Activated naive CD4-positive, alpha-beta T cell treated with anti-CD3 and anti-CD28 coated beads for 36 hours (primary cell): ENCODE measurements at places on chromosomes 7 and 10. TPM values are rescaled to one million over a fixed set of nuclear protein-coding genes. Genes with fewer than 3 reads are reported as not detected.

OR2A5 gene
- total RNA-seq, result not detected

BET1 gene
- 25.9 TPM for total RNA-seq

VPS37D gene
- not detected for total RNA-seq

POT1 gene
- 38.3 TPM for total RNA-seq

GRCh38 chr7:129943352-129943751, 9.4 kb downstream of the UBE2H start:
- DNase-seq, result no peak

GRCh38 chr7:69953136-69954067, 355.1 kb downstream of the AUTS2 start:
- no peak for DNase-seq

DNA sequence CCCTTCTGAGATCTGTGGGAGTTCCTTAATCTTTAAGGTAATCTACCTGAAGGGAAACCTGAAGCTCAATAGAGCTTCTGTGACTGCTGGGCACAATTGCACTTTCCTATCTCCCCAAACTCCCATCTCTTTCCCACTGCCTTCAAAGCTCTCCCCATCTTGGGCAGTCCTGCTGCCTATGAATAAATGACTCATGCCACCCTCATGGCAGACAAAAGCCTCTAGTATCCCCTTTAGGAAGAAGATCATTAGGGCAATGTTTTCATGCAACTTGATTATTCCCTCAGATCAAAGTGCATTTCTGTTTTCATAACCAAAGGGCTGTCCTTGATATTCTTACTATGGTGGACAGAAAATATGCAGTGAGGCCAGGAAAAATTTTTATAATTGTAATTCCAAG, 704.9 kb upstream of the LRRN3 start:
- no peak for DNase-seq

- DNase-seq, result no peak
Observed at GRCh38 chr7:84055904-84056605, 138.5 kb downstream of the SEMA3A start.

DNA sequence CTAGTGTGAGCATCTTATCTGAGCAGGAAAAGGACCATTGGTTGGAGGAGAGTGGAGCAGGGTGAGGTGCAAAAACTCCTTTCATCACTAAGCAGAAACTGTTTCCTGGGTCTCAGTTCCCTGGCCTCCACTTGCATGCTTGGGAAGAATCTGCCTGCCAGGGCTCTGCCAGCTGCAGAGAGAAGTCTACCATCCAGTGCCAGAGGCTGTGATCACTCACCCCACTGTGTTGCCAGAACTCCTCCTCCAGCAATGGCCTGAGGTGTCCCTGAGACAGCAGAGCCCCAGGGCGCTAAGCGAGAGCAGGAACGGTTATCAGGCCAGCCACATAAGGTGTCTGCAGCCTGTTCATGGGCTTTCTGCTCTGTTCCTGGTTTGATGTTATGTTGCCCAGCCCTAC, 991.4 kb downstream of the CCSER2 start:
- DNase-seq, result no peak

- no peak for DNase-seq
Observed at GRCh38 chr7:1053002-1053411, 8.7 kb downstream of the GPR146 start.

DNA sequence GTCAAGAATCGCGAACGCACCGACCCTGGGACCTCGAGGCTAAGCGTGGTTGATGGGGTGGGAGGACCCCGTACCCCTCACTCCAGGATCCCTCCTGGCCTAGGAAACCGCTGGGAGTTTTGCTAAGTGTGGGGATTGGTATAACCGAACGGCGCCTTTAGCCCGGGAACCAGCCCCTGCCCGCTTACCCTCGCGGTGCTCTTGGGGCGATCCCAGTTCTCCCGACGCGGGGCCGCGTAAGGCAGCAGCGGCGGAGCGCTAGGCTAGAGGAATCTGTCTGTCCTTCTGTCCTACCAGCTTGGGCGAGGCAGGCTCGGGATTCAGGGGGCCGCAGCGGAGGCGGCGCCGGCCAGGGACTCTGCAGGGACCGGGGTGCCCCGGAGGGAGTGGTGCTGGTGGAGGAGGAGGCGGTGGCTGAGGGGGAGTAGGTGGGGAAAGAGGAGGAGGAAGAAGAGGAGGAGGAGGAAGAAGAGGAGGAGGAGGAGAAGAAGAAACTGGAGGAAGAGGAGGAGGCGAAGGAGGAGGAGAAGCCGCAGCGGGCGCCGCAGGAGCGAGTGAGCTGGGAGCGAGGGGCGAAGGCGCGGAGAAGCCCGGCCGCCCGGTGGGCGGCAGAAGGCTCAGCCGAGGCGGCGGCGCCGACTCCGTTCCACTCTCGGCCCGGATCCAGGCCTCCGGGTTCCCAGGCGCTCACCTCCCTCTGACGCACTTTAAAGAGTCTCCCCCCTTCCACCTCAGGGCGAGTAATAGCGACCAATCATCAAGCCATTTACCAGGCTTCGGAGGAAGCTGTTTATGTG, 439 bp upstream of the EMX2 start:
- peak; percentile 38 for DNase-seq

DNA sequence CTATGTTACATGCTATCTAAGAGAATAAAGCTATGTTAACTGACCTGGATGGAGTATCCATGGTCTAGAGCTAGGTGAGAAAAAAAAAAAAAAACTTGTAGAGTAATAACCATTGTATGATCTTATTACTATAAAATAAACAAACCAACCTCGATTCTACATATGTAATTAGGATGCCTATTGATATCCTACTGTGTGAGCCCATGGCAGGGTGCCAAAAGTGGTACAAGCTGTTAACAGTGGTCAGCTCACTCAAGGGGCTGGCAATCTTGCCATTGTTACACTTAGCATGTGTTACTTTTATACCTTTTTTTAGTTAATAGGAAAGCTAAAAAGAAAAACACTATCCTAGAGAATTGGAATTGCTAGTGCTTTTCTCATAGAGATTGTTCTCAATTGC, 13.5 kb upstream of the IL6 start:
- DNase-seq, result no peak

DNA sequence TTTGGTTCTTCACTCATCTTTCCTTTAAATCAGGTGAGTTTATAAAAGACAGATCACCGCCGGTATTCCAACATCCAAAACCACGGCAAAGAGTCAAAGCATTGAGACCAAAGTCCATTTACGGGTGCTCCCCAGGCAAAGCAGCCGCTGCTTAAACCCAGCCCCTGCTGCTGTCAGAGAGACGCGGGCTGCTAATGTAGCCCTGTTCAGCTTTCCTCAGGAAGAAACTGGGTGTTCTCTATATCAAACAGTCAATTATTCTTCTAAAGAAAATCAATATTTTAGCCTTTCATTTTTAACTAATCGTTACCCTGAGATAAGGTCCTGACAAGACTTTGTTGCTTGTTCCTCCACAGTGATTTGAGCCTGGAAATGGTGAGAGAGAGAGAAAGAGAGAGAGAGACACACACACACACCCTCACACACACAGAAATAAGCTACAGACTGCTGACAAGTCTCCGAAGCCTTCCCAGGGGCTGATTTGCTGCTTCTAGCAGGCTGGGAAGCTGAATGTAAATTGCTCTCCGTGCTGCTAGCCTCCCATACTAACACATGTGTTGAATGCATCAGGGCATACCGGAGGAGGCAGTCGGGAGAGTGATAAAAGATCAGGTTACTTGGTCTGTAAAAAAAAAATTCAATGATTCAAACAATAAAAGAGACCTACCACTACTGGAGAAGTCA, 183.0 kb upstream of the ANK3 start:
- peak; percentile 44 for DNase-seq

DNA sequence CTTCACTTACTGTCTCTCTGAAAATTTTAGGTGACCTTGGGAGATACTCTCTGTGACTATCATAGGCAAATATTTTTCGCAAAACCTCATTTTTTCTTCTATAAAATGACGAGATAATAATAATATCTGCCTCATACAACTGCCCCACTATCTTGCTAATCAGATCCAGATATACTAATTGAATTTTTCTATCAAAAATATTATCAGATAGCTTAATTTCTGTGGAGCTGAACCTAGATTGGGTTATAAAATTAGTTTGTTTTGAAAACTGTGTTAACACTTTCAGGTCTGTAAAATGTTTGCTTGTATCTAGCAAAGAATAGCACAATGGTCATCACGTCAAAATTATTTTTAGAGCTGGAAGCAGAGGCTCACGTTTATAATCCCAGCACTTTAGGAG, 486.7 kb upstream of the LRRN3 start:
- no peak for DNase-seq

DNA sequence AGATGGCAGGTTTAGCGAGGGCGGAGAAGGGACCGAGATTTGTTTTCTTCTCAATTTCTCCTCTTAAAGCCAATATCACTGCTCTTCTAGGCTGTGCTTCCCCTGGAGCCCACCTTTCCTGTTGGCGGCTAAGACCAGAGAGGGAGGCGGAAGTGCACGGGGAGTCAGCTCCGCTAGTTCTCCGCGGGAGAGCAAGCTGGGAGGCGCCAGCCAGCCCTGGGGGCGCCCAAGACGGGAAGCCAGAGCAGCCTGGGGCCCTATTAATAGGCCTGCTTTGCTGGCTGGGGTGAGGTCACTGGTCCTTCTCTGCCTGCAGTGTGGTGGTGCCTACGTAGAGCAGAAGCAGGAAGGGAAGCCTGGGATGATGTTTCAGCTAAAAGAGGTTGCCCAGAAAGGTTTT, 61.6 kb downstream of the LSM5 start:
- DNase-seq, result no peak

DNA sequence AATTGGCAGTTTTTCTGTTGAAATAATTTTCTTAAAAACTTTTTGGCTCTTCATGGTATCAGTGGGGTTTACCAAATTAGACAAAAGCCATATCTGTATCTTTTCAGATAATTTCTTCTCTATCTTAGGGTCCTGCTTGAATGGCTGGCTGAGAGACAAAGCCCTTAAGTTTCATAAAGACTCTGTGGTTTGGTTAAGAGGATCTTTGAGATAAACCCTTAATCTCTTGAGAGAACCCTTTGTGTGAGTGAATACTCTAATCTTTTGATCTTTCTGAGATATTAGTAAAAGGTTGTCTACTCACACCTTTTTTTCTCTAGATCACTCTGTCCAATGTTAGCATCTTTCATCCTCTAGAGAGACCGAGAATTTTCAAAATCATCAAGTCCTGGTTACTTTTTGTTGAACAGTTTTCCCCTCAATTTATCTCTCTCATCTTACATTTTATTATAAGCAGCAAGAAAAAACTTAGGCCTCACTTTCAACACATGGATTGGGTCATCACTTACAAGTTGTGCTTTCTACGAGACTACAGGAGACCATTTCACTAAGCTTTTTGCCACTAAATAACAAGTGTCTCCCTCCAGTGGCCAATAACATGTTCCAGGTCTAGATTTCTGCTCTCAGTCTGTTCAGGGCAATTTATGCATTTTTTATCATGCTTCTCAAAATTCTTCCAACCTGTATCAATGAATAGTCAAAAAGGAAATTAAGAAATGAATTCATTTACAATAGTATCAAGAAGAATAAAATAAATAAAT, 28.4 kb downstream of the DNAJC9 start:
- DNase-seq, result no peak
